Fibroblast of skin of abdomen (primary cell): ENCODE measurements at places on chromosomes 2 and 18.

GRCh38 chr2:22701561-22702160, 683.3 kb upstream of the KLHL29 start:
- DNase-seq = no peak

DNA sequence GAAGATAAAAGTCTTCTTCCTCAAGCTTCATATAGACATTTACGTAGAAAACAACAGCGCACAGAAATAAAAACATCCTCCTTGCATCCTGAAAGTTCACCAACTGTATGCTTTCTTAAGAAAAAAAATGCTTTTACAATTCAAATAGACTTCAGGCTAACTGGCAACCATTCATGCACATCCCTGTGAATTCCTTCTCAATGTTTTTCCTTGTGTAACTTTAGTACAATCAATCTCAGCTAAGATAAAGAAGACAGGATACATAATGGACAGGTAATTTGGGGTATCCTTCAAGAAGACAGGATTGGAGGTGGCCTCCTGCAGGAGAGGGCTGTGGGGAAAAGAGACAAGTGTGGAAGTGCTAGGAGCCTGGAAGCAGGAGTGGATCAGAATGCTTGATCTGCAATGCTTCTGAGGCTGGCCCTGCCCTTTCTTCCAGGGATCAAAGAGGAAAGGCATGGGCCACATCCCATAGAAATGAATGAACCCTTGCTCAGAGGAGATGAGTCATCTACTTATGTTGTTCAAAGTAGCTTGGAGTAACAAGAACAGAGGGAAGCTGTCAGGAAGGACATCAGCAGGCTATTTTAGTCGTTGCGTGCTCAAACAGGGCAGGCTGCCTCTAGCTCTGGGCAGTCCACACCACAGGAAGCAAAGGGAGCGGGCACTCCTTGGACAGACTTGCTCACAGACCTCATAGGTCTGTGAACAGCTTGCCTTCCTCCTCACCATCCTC, 126.6 kb downstream of the TMEM131 start:
- DNase-seq = peak; percentile 91

DNA sequence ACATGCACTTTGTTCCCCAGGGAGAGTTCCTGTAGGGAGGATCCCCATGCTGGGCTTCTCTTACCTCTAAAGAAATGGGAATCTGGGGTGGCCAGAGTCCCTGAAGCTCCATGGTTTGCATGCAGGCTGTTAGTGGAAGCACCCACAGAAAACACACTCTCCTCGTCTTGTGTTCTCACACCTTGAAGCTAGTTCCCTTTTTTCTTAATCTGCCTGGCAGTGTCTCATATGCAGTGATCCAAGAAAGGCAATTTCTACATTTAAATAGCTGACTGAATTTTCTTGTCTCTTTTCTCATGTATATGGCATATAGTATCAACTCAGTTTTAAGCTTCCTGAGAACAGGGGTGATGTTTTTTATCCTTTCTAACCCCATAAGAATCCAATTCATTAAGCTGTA, 65.0 kb downstream of the LINC00305 start:
- no peak for DNase-seq

- DNase-seq = no peak
These were observed 69.9 kb upstream of the HK2 start for GRCh38 chr2:74763962-74764428.

GRCh38 chr2:233031556-233032500, 644 bp upstream of the NEU2 start:
- no peak for DNase-seq

DNA sequence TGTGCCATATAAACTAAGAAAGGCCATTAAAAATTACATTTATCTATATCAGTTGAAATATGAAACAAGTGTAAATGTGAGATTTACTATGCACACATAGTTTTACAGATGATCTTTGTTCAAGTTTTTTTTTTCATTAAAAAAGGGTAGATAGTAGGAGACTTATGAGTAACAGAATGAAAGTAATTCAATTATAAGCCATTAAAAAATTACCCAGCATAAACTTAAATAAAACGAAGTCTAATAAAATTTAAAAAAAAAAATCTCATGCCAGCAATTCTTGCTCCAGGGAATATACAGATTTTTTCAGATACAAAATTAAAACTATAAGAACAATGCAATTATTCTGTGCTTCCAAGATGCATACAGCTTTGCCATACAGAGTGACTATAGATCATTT, 118.3 kb upstream of the RNU4ATAC start:
- DNase-seq = no peak

DNA sequence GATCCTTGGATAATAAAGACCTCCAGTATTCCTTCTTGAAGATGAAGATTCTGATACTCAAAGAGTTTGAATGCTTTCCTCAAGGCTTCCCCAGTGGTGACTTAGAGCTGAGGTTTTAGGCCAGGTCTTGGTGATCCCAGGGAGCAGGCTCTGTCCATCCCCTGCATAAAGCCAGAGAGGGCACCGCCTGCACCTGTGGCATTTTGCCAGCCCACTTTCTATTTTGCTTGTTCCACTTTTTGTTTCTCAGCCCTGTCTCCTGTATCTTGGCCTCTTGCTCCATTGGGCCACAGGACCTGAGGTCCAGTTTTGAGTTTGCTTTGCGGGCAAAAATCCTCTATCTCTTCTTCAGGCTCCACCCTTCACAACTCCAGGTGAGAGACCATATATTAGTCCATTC, 6.7 kb upstream of the SCYGR1 start:
- DNase-seq = no peak

DNA sequence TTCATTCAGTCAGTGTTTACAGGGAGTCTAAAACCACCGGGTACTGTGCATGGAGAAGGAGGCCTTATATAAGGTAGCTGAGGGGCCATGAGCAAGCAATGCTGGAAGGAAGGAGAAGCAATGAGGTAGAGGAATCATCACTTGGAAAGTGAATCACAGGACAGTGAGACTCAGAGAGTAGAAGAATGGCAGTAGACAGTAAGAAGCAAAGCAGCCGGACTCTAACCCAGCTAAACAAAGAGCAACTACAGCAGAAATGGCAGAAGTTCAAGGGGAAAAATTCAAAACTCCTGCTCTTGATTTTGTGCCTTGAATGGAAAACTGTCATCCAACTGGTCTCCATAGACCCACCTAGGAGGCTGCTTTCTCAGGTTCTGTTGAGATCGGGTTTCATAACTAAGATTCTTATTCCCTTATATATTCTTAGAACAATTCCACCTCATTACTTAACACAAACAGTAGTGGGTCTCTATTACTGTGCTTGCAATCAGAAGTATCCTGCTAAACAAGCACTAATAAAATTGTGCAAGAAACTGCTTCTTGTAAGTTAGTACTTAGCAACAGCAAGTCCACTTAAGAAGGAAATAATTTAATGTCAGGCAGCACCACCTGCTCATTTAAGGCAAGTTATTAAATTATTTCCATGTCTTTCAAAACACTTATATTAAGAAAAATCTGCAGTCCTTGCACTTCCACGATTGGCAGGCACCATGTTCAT, 68.0 kb downstream of the RBMS1 start:
- DNase-seq = peak; percentile 54

DNA sequence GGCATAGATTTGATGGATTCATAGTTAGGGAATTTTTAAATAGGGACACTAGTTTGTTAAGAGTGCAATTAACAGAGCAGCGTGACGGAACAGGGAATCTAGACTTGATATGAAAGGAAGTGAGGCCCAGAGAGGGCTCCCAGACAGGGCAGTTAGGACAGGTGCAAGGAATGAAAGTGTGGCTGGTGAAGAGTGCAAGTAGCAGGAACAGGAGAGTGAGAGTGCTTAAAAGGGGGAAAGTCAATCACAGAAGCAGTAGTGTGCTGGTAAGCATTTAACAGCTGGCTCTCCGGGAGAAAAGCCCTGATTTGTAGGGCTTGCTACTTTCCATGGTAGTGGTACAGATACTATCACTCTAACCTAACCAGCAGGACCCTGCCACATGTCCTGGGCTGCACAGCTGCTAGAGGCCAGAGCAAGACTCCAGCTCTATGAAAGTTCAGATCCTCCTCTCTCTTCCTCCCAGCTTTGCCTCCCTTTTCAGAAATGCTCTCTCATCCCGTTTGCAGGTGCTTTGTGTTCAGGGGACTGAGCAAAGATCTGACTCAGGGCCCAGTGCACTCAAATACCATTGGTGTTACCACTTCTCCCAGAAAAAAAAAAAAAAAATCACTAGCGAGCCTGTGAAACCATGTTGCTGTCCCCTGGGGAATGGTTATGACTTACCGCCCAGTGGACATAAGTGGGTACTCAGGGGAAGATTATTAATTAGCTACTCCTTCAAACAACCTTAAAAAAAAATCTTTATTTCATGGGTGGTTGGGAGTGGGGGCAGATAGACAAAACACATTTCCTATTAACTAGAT, 18.1 kb upstream of the GCFC2 start:
- no peak for DNase-seq

DNA sequence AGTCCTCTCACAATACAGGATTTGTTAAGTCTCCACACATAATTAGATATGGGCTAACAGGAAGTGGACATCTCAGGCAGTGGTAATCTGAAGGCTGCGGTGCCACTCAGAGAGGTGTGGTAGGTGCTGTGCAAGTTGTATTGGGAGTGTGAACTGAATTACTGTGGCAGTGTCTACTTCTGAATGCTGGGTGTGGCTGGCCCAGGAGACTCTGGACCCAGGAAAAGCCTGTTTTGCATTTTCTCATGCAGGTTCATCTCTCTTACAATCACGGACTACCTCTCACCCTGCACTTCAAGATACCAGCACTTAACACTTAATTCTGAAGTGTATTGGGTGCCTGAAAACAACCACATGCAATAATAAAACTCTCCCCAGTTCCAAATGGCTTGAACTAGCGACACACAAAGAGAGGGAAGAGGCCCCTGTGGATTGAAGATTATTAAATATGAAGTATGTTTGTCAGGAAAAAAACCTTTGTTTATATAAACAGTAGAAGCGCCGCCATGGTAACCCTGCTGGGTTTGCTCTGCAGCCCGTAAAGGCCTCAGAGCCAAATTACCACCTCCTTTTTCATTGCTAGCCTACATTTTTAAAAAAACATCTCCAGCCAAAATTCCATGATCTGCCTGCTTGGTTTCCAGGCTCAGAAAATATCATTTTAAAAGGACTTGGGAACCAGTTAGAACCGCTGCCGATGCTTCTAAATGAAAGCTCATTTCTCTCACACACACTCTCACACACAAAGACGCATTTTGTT, 77.5 kb downstream of the GFPT1 start:
- DNase-seq = peak; percentile 32

GRCh38 chr2:198293281-198293680, 488.9 kb downstream of the PLCL1 start:
- DNase-seq = no peak

- no peak for DNase-seq
These were observed 70.9 kb downstream of the NFATC1 start for GRCh38 chr18:79466591-79466990.

GRCh38 chr2:40202798-40203400, 249.0 kb downstream of the SLC8A1 start:
- peak; percentile 70 for DNase-seq

- no peak for DNase-seq
These were observed 6.9 kb downstream of the ANKRD53 start for GRCh38 chr2:70985283-70985688.

GRCh38 chr2:58891828-58892377, 650.8 kb upstream of the FANCL start:
- no peak for DNase-seq

- peak; percentile 26 for DNase-seq
These were observed 101.0 kb upstream of the LMAN1 start for GRCh38 chr18:59460072-59460420.
